ENCODE measurements at places on chromosomes 12 and 14. TPM values are rescaled to one million over a fixed set of nuclear protein-coding genes. Genes with fewer than 3 reads are reported as not detected.

GRCh38 chr12:117284140-117284539 lies 77.3 kb downstream of the NOS1 start:
- no peak for DNase-seq

DNA sequence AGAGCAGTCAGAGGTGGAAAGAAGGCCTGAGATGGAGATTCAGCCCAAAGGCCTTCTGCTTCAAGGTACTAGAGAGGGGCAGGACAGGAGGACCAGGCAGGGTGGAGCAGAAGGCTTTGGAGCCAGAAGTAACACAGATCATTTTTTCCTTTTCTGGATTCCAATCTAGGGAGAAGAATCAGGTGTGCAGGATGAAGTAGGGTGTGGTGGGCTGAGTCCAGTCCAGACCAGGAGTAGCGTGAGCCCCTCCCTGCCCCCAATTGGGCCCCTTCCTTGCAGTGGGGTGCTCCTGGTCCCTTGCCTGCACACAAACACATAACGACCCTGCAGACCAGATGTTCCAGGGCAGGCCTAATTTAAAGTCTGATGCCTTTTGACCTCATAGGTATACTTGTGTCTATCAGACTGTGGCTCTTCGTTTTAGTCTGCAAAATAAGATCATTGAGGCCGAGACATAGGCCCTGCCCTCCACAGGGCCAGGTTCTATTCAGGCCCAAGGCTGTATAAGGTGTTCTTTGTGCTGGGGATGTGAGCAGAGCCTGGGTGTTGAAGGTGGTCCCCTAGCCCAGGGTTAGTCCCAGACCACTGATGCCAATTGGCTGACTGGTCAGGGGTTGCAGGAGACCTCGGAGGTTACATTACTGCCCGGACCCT lies 1.0 kb upstream of the NYNRIN start:
- DNase-seq, result no peak

DNA sequence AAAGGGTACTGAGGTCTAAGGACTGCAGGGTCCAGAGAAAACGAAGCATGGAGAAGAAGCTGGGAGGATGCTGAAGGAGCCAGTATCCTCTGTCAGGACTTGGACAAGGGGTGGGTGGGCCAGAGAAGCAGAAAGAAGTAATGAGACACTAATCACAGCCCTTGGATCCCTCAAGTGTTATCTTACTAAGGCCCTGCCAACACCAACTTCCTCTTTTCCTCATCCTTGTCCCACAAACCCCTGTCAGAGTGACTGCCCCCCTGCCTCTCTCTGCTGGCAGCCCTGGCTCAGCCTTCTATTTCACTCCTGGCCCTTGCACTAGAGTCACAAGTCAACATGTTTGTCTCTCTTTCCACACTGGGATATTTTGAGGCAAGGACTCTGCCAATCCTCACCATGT lies 3.8 kb upstream of the ASIC1 start:
- no peak for DNase-seq

GRCh38 chr14:70987041-70987440 lies 79.8 kb downstream of the PCNX1 start:
- no peak for DNase-seq

Gene IL31
- total RNA-seq, result 54.3 TPM

DNA sequence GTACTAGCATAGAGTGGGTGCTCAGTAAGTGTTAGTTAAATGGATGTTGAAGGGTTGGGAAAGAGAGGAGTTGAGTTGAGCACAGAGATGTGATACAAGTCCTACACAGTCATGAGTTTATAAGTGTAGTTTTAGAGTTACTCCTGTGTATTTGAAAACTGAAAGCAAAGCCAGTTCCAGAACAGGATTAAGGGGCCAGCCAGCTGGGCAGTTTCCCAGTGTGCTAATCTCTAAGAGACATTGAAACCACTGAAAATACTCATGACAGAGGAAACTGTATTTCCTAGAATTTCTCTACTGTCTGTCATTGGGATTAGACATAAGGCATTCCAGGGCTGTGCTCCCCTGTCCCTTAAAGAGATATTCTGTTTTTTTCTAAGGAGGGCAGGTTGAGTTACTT lies 101.0 kb downstream of the DERA start:
- no peak for DNase-seq

Gene NCAPD2
- 114 TPM for total RNA-seq

DNA sequence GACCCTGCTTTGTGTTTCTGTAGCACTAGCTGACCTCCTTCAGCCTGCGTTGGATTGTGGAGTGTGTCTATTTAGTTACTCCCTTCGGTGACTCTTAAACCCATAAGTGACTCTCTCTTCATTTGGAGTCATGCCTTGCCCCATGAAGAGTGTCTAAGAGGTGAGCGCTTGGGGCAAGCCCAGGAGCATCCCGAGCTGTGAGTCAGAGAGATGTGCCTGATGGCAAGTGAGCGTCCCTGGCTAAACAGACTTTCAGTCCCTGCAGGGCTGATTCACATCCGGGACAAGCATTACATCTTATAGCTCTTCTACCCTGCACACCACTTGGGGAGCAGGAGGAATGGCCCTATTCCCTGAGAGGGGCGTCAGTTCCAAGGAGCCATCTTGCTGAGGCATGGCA lies 24.3 kb upstream of the ATF1 start:
- no peak for DNase-seq

Gene OR6C6
- total RNA-seq, result not detected

Gene SRRM4
- not detected for total RNA-seq

DNA sequence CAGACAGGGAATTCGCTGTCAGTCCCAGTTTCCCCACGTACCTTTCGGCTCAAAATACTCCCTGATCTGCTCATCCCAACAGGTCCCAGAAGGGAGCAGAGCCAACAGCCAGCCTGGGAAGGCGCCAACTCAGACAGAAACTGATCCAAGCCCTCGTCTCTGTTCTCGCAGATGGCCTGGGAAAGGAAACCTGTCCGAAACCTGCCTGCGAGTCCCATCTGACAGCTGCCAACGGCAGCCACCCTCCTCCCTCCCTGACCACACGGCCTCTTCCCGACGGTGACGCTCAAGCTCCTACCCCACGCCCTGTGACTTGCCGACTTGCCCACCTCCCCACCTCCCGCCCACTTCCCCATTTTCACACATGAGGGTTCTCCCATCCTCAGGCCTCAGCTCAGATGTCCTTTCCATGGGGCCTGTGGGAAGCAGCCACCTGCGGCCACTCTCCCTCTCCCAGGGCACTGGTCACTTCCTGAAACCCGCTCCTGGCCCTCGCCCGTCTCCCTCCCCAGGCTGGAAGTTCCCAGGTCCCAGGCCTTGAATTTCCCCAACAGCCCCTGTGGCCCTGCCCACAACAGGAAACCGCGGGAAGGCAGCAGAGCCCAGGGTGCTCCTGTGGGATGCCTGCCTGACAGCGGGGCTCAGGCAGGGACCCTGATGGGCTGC lies 60.9 kb upstream of the FBRSL1 start:
- DNase-seq, result no peak

DNA sequence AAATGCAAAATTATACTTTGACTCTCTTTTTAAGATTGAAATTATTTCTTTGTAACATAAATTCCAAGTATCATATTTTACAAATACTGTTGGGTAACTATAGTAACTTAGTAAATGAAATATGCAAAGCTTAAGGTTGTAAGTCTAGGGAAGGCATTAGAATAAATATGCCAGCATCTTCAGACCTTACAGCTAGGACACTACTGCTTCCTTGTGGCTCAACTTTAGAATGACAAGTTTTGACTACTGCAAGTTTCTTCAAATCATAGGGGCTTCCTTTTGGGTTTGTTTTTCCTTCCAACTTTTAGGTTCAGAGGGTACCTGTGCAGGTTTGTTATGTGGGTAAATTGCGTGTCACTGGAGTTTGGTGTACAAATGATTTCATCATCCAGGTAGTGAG lies 17.7 kb upstream of the ANP32D start:
- DNase-seq, result no peak

GRCh38 chr12:85390266-85390665 lies 110.2 kb downstream of the ALX1 start:
- DNase-seq, result no peak

Gene WIF1
- not detected for total RNA-seq

GRCh38 chr12:19945559-19946435 lies 422.5 kb upstream of the PDE3A start:
- DNase-seq, result no peak

DNA sequence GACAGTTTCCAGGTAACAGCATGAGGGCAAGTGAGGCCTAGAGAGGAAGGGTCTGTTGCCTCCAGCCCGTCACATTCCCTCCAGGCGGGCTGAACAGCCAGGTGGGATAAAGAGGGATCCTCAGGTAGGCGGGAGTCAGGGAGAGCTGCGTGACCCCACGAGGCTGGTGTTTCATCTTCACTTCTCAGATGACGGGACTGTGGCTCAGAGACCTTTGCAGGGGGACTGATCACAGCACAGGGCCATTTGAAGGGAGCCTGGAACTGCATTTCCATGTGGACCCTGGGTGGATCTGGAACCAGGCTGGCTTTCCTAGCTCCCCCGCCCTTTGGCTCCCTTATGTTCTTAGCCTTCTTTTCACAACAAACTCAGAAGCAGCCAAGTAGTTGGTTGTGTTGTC lies 37.4 kb downstream of the SH2B3 start:
- DNase-seq, result no peak

DNA sequence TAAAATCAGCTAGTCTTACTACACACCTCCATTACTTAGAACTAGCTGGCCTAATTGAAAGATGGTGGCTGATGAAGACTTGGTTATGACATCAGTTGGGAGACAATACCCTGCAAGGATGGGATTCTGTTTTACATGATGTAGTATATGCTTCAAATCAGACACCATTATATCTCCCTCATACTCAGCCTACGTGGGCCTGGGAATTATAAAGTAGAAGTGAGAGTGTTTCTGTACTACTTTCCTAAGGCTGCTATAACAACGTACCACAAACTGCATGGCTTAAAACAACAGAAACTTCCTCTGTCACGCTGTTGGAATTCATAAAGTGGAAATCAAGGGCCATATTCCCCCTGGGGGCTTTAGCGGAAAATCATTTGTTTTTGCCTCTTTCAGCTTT lies 190.4 kb downstream of the PAH start:
- DNase-seq, result no peak

Gene CCDC38
- not detected for total RNA-seq

GRCh38 chr14:92254786-92255185 lies 68.2 kb upstream of the SLC24A4 start:
- no peak for DNase-seq

- DNase-seq, result no peak
These were observed 116.1 kb upstream of the NUDT4 start for GRCh38 chr12:93261505-93262094.

DNA sequence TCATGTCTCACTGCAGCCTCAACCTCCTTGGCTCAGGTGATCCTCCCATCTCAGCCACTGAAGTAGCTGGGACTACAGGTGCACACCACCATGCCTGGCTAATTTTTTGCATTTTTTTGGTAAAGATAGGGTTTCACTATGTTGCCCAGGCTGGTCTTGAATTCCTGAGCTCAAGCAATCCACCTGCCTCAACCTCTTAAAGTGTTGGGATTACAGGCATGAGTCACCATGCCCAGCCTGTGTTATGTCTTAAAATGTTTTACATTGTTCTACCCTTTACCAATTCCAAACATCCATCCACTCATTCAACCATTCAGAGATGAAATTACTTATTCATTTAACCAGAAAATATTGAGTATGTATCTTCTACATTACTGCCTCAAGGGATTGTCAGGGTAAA lies 111.6 kb upstream of the BTG1 start:
- DNase-seq, result no peak
